ENCODE measurements at places on chromosomes 11 and 22. TPM values are rescaled to one million over a fixed set of nuclear protein-coding genes. Genes with fewer than 3 reads are reported as not detected.

- DNase-seq, result no peak
These were observed 19.9 kb downstream of the TRIM44 start for GRCh38 chr11:35682230-35683173.

- DNase-seq, result no peak
These were observed 77.5 kb downstream of the MICAL3 start for GRCh38 chr22:17946662-17947367.

GRCh38 chr11:123158033-123159003, 36.7 kb downstream of the CLMP start:
- no peak for DNase-seq

DNA sequence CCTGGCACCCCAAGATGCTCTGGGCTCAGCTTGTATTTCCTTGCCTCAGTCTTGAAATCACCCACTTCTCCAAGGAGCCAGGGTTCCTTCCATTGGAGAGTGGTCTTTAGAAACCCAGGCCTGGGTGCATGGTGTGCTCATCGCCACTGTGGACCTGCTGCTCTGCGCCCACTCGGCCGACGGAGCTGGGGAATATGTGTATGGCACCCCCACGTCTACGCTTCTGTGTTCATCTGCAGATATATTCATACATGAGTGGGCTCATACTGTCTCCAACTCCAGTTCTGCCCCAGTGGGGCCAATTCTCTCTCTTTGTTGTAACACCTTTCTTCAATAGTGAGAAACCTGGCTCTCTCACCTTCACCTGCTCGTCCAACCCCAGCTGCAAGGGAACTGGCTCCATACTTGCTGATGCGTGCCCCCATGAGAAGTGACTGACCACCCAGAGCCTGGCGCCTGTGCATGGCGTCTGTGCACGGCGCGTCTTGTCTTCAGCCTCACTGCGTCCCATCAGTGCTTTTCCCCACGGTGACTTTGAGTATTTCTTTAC, 39.8 kb downstream of the KCNQ1 start:
- DNase-seq, result no peak

- no peak for DNase-seq
These were observed 19.2 kb downstream of the PPM1F start for GRCh38 chr22:21933413-21933812.

- no peak for DNase-seq
These were observed 11.4 kb downstream of the ACO2 start for GRCh38 chr22:41480397-41480735.

GRCh38 chr11:46107780-46108179, 13.5 kb downstream of the PHF21A start:
- no peak for DNase-seq

- no peak for DNase-seq
These were observed 4.0 kb upstream of the FCHSD2 start for GRCh38 chr11:73145986-73146575.

GRCh38 chr11:93984196-93984567, 37.0 kb upstream of the HEPHL1 start:
- no peak for DNase-seq

GRCh38 chr11:2136209-2136951, 2.8 kb downstream of the IGF2 start:
- DNase-seq, result no peak

GRCh38 chr11:91513734-91514133, 710.9 kb upstream of the FAT3 start:
- no peak for DNase-seq

DNA sequence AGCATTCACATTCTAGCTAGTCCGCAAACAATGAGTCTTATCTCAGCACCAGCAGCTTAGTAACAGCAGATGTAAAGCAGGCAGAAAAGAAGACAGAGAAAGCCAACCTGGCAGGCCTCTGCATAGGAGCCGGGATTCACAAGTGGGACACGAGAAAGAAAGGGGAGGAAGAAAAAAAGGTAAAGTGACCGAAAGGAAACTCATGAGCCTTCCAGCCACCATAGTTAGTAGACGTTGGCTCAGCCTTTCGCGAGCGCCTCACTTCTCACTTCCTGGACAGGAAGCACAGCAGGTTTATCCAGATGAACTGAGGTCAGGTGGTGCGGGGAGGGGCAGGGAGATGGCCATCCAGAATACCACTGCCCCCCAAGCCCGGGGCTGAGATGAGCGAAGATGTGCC, 19.7 kb upstream of the KAT5 start:
- no peak for DNase-seq

DNA sequence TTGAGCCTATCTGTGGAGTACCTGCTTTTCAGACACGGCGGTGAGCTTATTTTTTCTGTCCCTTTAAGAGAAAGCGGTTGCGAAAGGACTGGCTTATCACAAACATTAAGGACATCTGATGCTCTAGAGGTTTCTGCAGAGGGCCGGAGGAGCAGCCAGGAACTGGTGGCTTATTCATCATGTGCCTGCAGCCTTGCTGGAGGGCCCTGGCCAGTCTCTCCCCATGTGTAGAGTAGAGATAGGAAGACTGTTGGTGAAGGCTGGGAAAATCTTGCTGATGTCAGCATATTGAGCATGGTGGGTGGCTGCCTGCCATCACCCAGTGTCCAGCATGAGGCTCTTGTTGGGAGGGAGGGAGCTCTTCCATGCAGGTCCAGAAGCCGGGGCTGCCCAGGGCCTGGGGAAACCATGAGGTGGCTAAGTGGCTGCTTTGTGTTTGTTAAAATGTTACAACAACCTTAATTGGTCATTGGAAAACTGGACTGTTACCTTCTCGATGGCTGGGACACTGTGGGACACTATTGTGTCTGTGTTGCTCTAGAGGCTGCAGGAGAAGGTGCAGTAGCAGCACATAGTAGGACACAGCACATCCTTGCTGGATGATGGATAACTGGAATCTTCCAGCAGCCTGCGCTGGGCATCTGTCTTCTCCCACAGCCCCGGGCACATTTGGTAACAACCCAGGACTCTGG, 54.3 kb downstream of the TSPAN18 start:
- no peak for DNase-seq

DNA sequence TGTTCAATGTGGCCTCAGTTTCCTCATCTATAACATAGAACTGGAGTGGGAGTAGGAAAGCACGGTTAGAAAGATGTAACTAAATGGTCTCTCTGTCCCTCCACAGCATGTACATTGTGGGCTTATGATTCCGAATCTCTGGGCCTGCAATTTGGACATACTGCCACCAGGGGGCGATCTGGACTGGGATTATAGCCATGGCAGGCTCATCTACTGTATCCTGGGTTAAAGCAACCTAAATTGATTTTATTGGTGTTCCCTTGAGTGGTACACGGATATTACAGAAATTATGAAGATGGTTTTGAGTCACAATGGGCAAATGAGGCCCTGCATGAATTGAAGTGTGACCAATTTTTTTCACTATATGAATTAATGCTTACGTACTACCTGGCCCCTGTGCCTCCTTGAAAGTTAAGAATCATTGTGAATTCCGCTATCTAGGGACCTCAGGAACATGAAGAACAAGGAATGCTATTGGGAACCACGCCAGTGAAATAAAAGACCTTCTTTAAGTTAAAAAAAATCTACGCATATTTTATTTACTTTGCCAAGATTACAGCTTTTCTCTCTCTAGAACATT, 32.9 kb downstream of the TST start:
- no peak for DNase-seq

GRCh38 chr11:116955949-116956348, 118.5 kb upstream of the APOA1 start:
- DNase-seq, result no peak

GRCh38 chr11:69251639-69252489, 42.1 kb upstream of the MYEOV start:
- no peak for DNase-seq

DNA sequence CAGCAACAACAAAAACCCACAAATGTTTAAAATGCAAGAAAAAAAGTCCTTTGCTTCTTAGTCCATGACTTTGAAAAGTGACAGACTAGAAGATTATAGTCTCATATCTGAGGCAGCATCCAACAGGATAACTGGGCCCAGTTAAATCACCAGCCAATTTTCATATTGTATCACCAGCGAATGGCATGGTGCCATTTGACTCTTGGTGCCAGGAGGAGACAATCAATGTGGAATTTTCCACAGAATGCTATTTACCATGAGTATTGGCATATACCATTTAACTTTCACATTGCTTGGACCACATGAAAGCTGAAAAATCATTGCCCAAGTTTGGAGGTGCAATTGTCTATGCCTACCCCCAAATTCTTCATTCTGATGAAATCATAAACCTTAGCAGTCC, 255.5 kb downstream of the TENM4 start:
- DNase-seq, result no peak

- no peak for DNase-seq
These were observed 595.3 kb upstream of the CCDC90B start for GRCh38 chr11:83881428-83881827.

Gene TSPAN32
- 3.0 TPM for polyA plus RNA-seq

Gene PYGM
- 294 TPM for polyA plus RNA-seq

Gene KCNQ1
- polyA plus RNA-seq, result 2.1 TPM

Gene KDM4E
- polyA plus RNA-seq, result 0.06 TPM

Gene POTEH
- polyA plus RNA-seq, result not detected

Gene MFNG
- 7.3 TPM for polyA plus RNA-seq

Gene ATP6V1E1
- polyA plus RNA-seq, result 81.7 TPM

Gene XKR3
- not detected for polyA plus RNA-seq

All from forelimb muscle (tissue), 1 donor.